ENCODE measurements at places on chromosomes 11 and 22. TPM values are rescaled to one million over a fixed set of nuclear protein-coding genes. Genes with fewer than 3 reads are reported as not detected.

DNA sequence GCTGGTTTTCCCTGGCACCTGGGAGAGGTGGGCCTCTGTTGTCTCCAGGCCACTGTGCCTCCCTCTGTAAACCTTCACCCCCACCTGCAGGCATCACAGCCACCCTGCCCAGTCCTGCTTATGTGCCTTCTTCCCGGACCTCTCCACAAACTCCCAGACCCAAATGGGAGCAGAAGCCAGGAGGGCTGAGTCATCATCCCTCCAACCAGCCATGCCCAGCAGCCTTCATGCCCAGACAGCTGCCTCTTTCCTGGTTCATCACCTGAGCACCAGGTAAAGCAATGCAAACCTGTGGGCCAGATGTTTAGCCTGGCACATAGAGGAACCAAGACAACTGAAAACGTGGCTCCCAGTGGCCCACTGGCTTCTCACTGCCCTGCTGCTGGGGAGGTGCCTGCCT lies 2.1 kb upstream of the TMPRSS4 start:
- peak; percentile 42 for DNase-seq

GRCh38 chr11:104073950-104074705 lies 37.7 kb downstream of the DDI1 start:
- no peak for DNase-seq

- no peak for DNase-seq
Measured at GRCh38 chr11:33900159-33900840, 8.4 kb upstream of the LMO2 start.

- DNase-seq = peak; percentile 34
Measured at GRCh38 chr11:134124660-134125451, 56.0 kb downstream of the JAM3 start.

DNA sequence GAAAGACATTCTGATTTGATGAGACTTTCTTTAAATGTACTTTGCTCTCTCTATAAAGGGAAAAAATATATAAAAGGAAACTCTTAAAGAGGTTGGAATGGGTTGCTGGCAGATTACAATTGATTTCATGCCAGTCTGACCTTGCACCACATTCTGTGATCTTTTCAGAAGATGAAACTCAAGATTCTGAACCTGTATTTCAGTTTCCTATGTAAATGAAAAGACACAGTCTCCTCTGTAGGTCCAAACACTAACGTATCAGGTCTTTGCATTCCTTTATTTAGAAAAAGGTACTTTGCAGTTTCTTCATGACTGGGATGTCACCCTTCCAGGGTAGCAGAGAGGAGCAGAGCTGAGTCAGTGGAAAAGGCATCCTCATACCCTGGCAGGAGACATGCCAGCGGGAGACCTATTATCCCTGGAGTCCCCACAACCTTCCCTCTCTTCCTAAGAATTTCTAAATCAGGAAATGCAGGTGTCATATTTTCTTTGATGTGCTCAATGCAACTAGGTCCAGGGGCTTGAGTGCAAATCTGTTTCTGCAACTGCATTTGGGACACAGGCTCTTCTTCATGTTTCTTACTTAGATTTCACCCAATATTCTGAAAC lies 282.6 kb downstream of the CADM1 start:
- no peak for DNase-seq

The SMCO4 gene
- 16.4 TPM for total RNA-seq

- no peak for DNase-seq
Measured at GRCh38 chr11:7892840-7893254, 38.2 kb downstream of the OR10A6 start.

The KIRREL3 gene
- total RNA-seq = 0.15 TPM

- no peak for DNase-seq
Measured at GRCh38 chr11:2590131-2590964, 109.4 kb downstream of the KCNQ1OT1 start.

- no peak for DNase-seq
Measured at GRCh38 chr11:61011950-61012736, 40.7 kb downstream of the CD6 start.

- DNase-seq = no peak
Measured at GRCh38 chr11:132981131-132981956, 551.0 kb downstream of the OPCML start.

DNA sequence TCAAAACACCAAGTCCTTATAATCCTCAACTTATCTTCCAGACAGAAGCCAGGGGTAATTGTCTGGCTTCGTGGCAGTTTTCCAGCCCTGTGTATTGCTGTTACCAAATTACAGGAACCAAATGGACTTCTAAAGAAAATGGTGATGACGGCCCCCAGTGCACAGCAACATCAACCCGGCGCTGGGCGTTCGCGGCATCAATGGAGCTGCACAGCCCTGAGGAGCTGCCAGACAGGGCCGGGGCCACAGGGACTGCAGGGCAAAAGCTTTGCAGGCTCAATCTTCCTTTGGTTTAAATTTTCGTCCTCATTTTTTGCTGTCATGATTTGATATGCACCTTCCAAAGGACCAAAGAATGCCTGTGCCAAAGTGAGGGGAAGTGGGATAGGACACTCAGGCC lies 292.5 kb downstream of the BRD1 start:
- DNase-seq = no peak

The RASL10A gene
- 1.6 TPM for total RNA-seq

DNA sequence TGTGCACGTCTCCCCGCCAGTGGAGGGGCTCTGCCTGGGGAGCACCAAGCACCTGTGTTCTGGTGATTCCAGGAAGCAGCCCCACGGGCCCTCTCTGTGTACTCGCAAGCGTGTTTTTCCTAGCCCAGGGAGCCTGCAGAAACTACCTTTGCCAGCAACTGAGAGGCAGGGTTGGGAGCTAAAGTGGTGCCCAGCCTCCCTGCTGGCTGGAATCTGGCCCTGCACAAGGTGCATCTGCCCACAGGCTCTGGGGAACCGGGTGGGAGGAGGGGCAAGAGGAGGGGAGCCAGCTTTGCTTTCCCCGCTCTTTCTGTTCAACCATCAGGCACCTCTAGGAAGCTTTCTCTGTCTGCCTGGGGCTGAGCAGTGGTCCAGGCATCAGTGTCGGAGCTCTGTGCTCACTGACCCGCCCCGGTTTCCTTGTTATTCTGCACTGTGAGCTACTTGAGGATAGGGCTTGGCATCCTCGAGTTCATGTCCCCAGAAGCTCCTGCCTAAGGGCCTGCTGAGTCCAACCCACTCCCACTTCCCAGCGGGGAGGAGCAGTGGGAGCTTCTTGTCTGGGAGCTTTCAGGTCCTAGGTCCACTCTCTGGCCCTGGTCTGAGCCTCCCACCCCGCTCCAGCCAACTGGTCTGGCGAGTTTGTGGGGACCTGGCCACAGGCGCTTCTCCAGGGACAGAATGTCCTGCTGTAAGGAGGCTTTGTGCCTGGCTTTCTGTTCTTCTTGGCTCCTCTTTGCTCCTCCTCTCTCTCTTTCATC lies 14.9 kb downstream of the DAGLA start:
- peak; percentile 51 for DNase-seq

The RIC3 gene
- total RNA-seq = 0.12 TPM

GRCh38 chr22:39144101-39144767 lies 8.2 kb downstream of the CBX7 start:
- DNase-seq = peak; percentile 35

The SLC22A12 gene
- total RNA-seq = not detected

The DEPDC7 gene
- total RNA-seq = 1.2 TPM

The ANKK1 gene
- 0.90 TPM for total RNA-seq

DNA sequence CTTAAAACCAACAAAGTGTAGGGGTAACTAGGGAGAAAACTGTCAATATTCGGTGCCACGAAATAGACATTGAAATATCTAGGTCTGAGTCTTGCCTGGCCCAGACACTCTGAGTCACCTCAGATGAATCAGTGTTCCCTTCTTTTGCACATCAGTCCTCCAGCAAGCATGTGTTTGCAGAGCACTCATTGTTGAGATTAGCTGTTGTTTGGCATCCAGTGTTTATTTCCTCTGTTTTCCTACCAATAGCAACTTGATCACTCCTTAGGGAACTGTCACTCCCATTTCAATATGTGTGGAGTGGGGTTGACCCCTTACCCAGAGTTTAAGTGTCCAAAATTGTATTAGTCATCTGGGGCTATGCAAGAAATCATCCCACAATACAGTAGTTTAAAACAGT lies 4.7 kb upstream of the ASCC2 start:
- DNase-seq = peak; percentile 25

The NXPE4 gene
- total RNA-seq = not detected

DNA sequence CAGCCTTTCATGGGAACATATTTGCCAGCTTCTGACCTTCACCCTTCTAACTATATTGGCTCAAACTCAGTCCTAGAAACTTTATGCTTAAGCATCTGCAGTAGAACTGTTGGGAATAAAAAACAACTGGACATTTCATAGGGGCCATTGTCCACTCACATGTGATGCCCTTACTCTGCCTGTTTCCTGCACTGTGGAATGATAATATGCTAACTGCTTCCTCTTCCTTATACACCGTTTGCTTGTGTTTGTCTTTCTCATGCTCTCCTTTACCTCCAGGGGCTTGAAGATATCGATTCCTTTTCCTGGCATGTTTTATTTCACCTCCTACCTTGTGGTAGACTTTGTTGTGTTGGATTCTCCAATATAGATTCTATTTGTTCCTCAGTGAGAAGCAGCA lies 333.0 kb upstream of the DDI1 start:
- DNase-seq = peak; percentile 10

The NRIP3 gene
- total RNA-seq = 0.73 TPM

The APOL3 gene
- 16.9 TPM for total RNA-seq

DNA sequence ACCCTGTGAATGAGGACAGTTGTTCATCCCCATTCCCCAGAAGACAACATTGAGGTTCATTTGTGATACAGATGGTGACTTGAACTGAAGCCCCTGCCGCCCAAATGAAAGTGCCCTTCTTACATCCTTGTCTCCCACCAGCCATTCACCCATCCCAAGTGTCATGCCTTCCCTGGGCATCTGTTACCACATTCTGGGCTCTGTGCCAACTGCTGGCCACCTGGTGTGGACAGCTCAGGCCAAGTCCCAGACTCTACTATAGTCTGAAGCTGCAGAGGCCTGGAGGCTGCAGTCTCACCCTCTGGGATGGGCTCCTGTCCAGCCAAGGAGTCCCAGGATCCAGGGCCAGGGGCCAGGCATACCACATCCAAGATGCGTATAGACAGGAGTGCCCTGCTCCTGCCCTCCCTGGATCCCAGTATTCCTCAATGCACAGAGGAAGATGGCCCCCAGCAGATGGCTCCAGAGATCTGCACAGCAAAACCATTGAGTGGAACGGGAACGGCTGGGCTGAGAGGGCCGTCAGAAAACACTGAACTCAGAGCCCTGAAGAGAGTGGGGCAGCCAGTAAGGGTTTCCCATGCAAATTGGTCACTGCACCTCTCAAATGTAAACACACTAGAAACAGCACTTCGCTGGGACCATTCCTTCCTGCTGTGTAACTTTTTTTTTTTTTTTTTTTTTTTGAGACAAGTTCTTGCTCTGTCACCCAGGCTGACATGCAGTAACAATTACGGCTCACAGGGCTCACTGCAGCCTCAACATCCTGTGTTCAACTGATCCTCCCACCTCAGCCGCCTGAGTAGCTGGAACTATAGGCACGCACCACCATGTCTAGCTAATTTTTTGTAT lies 22.8 kb downstream of the ARRB1 start:
- peak; percentile 67 for DNase-seq

The GLYATL1 gene
- not detected for total RNA-seq

- DNase-seq = no peak
Measured at GRCh38 chr22:27514601-27515523, 286.7 kb downstream of the MN1 start.

The PHLDA2 gene
- total RNA-seq = 111 TPM

- DNase-seq = no peak
Measured at GRCh38 chr11:18706330-18707243, 8.0 kb downstream of the TMEM86A start.

GRCh38 chr11:92740276-92740675 lies 229.2 kb upstream of the MTNR1B start:
- no peak for DNase-seq

DNA sequence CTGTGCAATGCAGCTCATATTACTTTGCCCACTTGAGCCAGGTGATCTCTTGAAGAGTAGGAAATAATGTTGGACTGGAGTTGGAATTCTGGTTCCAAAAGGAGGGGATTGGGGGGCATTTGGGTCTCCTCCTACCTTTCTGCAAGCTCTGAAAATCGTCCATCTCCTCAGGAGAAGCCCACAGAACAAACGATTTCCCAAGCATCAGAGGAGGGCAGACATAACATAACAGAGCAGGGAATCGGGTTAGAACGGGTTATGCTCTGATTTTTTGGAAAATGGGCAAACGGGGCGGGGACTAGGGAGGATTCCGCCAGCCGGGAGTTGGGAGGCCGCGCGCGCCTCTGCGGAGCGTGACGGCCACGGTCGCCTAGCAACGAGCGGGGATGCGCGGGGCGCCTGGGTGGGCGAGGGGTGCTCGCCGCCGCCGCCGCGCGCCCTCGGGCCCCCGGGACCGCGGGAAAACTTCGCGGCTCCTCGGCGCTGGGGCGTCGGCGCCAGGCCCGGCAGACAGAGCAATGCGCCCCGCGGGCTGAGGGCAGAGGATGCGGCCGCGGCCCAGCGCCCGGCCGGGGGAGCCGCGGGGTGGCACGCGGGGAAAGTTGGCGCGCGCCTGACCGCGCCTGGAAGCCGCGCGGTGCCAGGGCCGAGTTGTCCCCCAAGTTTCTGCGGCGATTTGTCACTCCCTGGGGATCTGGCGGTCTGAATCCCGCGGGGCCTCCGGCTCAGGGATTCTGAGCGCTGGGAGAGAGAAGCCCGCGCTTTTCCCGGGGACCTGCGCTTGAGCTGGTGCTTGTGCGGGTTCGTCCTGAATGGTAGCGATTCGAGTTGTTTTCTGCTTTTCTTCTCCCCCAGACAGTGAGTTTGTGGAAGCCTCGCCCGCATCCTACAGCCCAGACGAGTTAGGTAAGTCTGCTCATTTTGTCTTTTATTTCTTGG lies 27.8 kb upstream of the AMOTL1 start:
- peak; percentile 6 for DNase-seq

DNA sequence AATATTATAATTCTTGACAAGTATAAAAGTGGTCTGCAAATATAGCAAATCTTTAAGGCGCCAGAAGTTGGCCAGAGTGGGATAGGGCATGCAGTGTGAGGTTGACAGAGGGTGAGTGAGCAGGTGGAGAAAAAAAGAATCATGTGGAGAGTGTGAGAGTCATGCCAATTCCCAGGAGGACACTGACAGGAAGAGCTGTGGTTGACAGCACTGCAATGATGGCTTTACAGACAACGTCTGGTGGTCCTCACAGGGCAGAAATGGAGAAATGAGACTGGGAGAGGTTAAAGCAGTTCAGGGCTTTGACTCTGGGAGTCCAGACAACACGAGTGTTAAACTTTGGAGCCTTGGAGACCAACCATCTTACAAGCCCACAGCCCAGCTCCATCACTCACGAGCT lies 34.9 kb downstream of the SERPIND1 start:
- no peak for DNase-seq

Data from Calu3 (cell line).